ENCODE measurements at places on chromosomes 5 and 9. TPM values are rescaled to one million over a fixed set of nuclear protein-coding genes. Genes with fewer than 3 reads are reported as not detected.

- DNase-seq: no peak
These were observed 483.5 kb upstream of the TNC start for GRCh38 chr9:115601434-115601833.

DNA sequence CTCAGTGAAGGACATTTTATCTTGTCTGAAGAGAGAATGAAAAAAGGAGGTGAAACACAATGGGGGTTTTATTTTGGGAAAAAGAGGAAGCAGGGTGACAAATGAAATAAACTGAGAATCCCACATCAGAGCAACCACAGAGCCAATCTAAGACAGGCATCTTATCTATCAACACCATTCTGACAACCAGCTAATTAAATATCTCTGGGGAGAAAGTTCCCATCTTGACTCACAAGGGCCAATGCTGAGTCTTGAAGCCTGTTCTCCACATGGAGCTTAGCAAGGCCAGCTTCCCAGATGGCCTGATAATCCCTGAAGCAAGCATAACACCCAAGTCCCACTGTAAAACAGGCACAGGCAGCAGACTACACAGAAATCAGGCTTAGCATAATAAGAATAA lies 30.4 kb downstream of the DPYSL3 start:
- no peak for DNase-seq

The DIPK1B gene
- 18.3 TPM for total RNA-seq

GRCh38 chr9:7967093-7967827 lies 167.7 kb upstream of the DMAC1 start:
- DNase-seq: no peak

- peak; percentile 31 for DNase-seq
These were observed 51.6 kb upstream of the PHYKPL start for GRCh38 chr5:178284093-178284675.

DNA sequence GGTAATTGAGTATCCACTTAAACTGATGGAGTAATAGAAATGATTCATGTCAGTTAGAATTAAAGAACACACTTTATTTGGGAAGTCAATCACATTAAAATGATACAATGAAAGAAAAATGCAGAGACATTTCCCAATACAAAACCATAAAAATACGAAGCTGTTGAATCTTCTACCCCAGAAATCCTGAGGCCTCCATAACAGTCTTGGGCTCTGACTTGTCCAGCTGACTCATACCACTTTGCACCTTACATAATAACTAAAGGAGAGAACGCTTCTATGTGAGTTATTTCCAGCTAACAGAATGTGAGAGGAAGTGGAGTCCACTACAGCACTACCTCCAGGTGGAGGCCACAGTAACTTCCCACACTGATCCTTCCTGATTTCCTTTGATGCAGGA lies 305.0 kb downstream of the MRPS30 start:
- no peak for DNase-seq

The CATSPER3 gene
- total RNA-seq: not detected

The DIRAS2 gene
- 1.5 TPM for total RNA-seq

GRCh38 chr9:96115836-96116235 lies 186.1 kb downstream of the HSD17B3 start:
- DNase-seq: no peak

DNA sequence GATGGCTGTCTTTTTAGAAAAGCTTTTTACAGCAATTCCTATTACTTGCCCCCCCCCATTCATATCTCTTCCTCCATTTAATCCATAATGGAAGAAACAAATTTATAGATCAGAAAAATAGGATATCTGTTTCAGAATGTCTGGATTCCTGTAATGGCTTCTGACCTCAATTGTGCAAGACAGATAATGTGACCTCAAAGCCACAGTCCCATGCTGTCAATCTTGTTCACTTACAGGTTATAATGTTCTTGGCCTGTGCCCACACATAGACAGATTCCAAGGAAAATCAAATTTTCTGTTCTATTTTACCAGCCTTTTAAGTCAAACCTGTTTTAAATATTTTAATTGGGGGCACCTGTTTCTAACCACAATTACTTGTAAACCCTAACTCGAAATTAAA lies 143.4 kb downstream of the ENTREP1 start:
- DNase-seq: no peak

DNA sequence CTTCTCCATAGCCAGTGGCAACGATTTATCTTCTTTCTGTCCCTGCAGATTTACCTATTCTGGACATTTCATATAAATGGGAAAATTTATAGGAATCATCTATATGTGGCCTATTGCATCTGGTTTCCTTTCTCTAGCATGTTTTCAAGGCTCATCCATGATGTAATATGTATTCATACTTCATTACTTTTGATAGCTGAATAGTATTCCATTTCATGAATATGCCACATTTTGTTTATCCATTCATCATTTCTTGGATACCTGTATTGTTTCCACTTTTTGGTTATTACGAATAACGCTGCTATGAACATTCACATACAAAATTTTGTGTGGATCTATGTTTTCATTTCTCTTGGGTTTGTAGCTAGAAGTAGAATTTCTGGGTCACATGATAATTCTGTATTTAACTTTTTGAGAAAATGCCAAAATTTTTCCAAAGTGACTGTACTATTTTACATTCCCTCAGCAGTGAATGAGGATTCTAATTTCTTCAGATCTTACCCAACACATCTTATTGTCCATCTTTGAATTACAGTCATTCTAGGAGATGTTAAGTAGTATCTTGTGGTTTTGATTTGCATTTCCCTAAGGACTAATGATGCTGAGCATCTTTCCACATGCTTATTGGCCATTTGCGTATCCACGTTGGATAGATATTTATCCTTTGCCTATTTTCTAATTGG lies 3.6 kb downstream of the IARS1 start:
- no peak for DNase-seq

The KIF12 gene
- total RNA-seq: 0.31 TPM

- peak; percentile 4 for DNase-seq
These were observed 54.6 kb downstream of the SUSD1 start for GRCh38 chr9:112120439-112120925.

The CD14 gene
- 15.7 TPM for total RNA-seq

- peak; percentile 95 for DNase-seq
These were observed 481.9 kb downstream of the ARHGEF28 start for GRCh38 chr5:74107899-74108298.

- no peak for DNase-seq
These were observed 11.3 kb downstream of the ANKDD1B start for GRCh38 chr5:75622564-75622963.

DNA sequence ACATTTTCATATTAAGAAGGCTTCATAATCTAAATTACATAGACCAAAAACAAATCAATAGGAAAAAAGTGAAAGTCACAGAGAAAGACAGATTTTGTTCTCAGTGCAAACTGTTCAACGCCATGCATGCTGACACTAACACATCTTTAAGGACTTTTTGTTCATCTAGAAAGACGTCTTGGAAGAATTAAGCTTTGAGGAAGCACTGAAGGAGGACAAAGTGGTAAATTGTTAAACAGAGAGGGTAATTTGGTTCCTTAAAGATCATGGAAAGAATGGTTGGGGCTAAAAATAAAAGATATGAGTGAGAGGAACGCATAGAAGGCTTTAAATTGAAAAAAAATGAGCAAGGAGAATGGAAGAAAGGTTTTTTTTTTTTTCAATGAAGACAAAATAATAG lies 9.1 kb downstream of the MEGF9 start:
- DNase-seq: no peak

GRCh38 chr5:97549496-97549895 lies 366.4 kb upstream of the RIOK2 start:
- DNase-seq: no peak

The SPACA9 gene
- total RNA-seq: 3.8 TPM

DNA sequence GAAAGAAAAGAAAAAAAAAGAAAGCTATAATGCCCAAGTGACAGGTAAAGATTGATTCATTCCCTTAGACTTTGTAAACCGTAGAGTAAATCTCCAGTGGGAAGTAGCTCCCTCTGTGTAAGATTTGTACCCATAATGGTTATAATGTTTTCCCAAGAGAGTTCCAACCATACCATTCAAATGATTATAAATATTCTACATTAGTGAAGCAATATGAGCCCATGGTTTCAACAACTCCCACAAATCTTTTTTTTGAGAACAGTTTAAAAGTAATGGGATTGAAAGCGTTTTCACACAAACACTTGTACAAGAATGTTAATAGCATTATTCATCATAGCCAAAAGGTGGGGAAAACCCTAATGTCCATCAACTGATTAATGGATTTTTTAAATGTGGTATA lies 58.0 kb downstream of the GRAMD2B start:
- no peak for DNase-seq

The TNFSF8 gene
- total RNA-seq: 1.2 TPM

GRCh38 chr9:371349-371748 lies 156.7 kb downstream of the DOCK8 start:
- DNase-seq: peak; percentile 61

DNA sequence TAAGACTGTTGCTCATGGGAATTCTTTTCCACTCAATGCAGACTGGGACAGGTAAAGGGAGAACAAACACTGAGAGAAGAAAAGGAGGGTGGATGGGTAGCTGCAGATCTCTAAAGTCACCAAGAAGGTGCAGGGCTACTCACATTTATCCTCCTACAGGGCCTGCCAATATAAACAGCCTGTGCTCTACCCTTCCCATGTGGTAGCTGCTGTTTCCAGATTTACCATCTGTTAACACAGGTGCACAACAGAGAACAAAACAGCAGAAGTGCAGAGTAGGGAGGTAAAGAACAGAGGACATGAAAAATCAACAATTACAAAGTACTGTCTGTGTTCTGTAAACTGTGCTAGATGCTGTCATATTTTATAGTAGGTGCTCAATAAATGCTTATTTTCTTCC lies 26.0 kb downstream of the JAKMIP2 start:
- peak; percentile 25 for DNase-seq

The PRELID2 gene
- total RNA-seq: 38.0 TPM

- no peak for DNase-seq
These were observed 104.9 kb downstream of the SYK start for GRCh38 chr9:90906316-90907055.

The FOXD4L5 gene
- total RNA-seq: not detected

The ZDHHC11B gene
- total RNA-seq: 5.3 TPM

The HACD4 gene
- total RNA-seq: 5.8 TPM

GRCh38 chr5:147830035-147830434 lies 1.4 kb downstream of the SPINK1 start:
- no peak for DNase-seq

- DNase-seq: no peak
These were observed 359.1 kb upstream of the DAB2 start for GRCh38 chr5:39783756-39784421.

DNA sequence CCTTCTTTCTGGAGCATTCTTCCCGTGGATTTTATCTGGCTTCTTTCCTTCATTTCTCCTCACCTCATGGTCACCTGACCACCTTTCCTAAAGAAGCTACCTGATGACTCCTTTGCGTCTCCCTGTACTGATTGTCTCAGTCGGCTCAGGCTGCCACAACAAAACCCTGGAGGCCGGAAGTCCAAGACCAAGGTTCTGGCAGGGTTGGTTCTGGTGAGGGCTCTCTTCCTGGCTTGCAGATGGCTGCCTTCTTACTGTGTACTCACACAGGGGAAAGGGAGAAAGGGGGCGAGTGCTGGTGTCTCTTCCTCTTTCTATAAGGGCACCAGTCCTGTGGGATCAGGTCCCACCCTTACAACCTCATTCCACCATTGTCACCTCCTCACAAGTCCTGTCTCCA lies 140.0 kb downstream of the SYK start:
- DNase-seq: no peak

The TMEM171 gene
- 0.41 TPM for total RNA-seq

GRCh38 chr5:14687023-14687665 lies 22.6 kb downstream of the OTULIN start:
- no peak for DNase-seq

The TTC16 gene
- not detected for total RNA-seq

GRCh38 chr5:10372726-10373709 lies 19.5 kb downstream of the MARCHF6 start:
- DNase-seq: no peak

GRCh38 chr5:50699737-50700136 lies 33.3 kb downstream of the PARP8 start:
- DNase-seq: no peak

GRCh38 chr9:83588256-83588655 lies 34.7 kb upstream of the IDNK start:
- DNase-seq: no peak

DNA sequence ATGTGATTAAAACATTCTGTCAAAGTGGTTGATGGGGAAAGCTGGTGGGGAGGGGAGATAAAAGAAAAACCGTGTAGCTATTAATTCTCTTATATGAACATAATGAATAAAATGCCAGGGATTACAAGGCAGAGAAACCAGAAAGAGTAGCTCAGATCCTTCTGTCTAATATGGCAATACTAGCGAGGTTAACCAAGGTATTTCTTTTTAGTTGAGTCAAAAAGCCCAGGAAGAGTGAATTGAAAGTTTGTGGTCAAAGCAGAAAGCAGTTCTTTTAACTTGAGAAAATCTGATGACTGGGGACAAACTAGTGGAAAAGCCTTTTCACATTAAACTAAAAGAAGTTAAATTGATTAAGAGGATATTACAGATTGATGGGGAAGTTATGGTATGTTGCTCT lies 76.0 kb downstream of the ERBIN start:
- no peak for DNase-seq

The GADD45G gene
- 22.2 TPM for total RNA-seq

GRCh38 chr9:123135430-123135829 lies 102.0 kb downstream of the GPR21 start:
- no peak for DNase-seq

- peak; percentile 67 for DNase-seq
These were observed 35.4 kb upstream of the TGFBI start for GRCh38 chr5:135993335-135993879.
